ENCODE measurements at places on chromosomes 16 and 17. TPM values are rescaled to one million over a fixed set of nuclear protein-coding genes. Genes with fewer than 3 reads are reported as not detected.

SCNN1G gene
- polyA plus RNA-seq: 0.02 TPM

GRCh38 chr17:34201767-34202166 is 53.3 kb upstream of the CCL2 start:
- no peak overlapping the region for H3K4me3 ChIP-seq
- no peaks in the 10 kb centered on the region for H3K4me1 ChIP-seq
- no peak overlapping the region for H3K27ac ChIP-seq
- H3K36me3 ChIP-seq: no peaks in the 10 kb centered on the region
- H3K27me3 ChIP-seq: no peaks in the 10 kb centered on the region

TMEM231 gene
- 16.3 TPM for polyA plus RNA-seq

GRCh38 chr17:77203846-77204245 is 63.1 kb downstream of the SEC14L1 start:
- no peaks in the 10 kb centered on the region for H3K27me3 ChIP-seq
- no peaks in the 10 kb centered on the region for H3K4me1 ChIP-seq
- H3K4me3 ChIP-seq: no peak overlapping the region
- H3K27ac ChIP-seq: no peak overlapping the region

CCL3 gene
- 5.3 TPM for polyA plus RNA-seq

RNF112 gene
- 1.4 TPM for polyA plus RNA-seq

SLFN12 gene
- 4.4 TPM for polyA plus RNA-seq

DNA sequence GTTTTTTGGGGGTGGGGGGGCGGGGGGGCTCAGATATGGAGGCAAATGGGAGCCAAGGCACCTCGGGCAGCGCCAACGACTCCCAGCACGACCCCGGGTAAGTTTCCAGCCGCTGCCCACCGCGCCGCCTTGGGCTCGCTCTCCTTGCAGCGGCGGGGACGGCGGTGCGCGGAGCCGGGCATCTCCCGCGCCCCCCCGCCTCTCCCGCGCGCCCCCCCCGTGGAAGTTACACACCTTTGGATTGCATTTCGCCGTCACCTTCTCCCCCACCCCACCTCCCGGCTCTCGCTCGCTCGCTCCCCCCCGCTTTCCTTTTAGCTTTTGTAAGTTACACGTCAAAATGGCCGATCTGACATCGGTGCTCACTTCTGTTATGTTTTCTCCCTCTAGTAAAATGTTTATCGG is 387 bp downstream of the MSI2 start:
- H3K4me3 ChIP-seq: peak overlapping the region; percentile 95
- DNase-seq: peak; percentile 62
- no peaks in the 10 kb centered on the region for H3K36me3 ChIP-seq
- H3K4me1 ChIP-seq: peaks cover 11% of the 10 kb centered on the region

PRSS21 gene
- 0.53 TPM for polyA plus RNA-seq

SPAG5 gene
- polyA plus RNA-seq: 2.9 TPM

RNU2-1 gene
- not detected for polyA plus RNA-seq

TOB1 gene
- polyA plus RNA-seq: 49.3 TPM

DNA sequence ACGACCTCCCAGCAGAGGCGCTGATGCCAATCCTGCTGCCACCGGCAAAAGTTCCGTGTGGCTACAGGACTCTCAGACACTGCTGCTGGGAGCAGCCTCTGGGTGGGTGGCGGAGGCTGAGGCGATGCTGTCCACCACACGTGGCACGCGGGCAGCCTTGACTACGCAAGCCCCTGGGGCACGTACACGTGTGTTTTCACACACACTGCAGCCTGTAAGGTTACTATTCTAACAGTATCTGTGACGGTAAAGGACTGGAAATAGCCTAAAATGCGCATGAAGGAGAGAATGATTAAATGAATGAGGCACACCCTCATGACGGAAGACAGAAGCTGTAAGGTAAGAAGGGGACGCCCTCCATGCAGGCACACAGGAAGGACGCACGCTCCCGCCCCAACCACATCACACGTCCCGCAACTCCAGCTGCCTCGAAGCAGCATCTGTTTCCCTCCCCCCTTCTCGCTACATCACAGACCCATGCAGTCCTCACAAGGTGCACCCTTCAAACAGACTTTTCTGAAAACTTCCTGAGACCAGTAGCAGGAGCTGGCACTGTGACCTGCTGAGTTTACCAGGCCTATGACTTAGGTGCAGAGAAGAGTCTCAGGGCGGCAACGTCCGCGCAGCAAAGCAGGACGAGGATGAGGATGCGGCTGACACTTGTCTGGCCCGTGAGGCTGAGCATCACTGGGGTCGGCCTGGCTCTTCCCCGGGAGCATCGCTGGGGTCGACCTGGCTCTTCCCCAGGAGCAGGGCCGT is 28.7 kb upstream of the FASN start:
- H3K4me3 ChIP-seq: no peak overlapping the region
- no peaks in the 10 kb centered on the region for H3K27me3 ChIP-seq
- H3K27ac ChIP-seq: no peak overlapping the region
- no peaks in the 10 kb centered on the region for H3K4me1 ChIP-seq
- no peak for DNase-seq

GRCh38 chr16:85553436-85554113 is 59.5 kb upstream of the GSE1 start:
- H3K4me1 ChIP-seq: peaks cover 8% of the 10 kb centered on the region
- H3K4me3 ChIP-seq: peak overlapping the region; percentile 67
- H3K36me3 ChIP-seq: no peaks in the 10 kb centered on the region
- H3K27me3 ChIP-seq: no peaks in the 10 kb centered on the region
- peak; percentile 66 for DNase-seq

DNA sequence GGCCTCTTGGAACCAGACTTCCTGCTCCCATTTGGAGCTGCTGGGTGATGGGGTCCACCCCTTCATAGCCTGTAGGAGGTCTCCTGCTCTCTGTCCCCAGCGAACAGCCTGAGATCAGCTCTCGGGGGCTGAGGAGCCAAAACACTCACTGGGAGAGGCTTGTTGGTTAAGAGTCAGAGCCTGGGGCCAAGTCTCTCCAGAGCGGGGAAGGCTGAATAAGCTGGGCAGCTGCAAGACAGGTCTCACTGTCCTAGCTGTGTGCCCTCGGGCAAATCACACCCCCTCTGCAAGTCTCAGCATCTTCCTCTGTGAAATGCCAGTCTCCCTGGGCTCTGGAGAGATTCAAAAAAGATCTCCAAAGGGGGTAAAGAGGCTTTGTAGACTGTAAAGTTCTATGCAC is 174.6 kb downstream of the WSCD1 start:
- H3K36me3 ChIP-seq: no peaks in the 10 kb centered on the region
- H3K27ac ChIP-seq: no peak overlapping the region
- H3K4me3 ChIP-seq: no peak overlapping the region

HOXB7 gene
- polyA plus RNA-seq: 6.9 TPM

RND2 gene
- 2.7 TPM for polyA plus RNA-seq

CCT6B gene
- polyA plus RNA-seq: 1.7 TPM

- H3K4me3 ChIP-seq: no peak overlapping the region
- no peaks in the 10 kb centered on the region for H3K4me1 ChIP-seq
- no peak for DNase-seq
- no peaks in the 10 kb centered on the region for H3K27me3 ChIP-seq
Measured at GRCh38 chr17:31155208-31155810, 60.5 kb downstream of the NF1 start.

GRCh38 chr17:81482673-81483072 is 29.9 kb downstream of the ACTG1 start:
- no peak overlapping the region for H3K4me3 ChIP-seq
- H3K27me3 ChIP-seq: no peaks in the 10 kb centered on the region
- H3K27ac ChIP-seq: no peak overlapping the region
- H3K36me3 ChIP-seq: no peaks in the 10 kb centered on the region
- no peak for DNase-seq
- peaks cover 10% of the 10 kb centered on the region for H3K4me1 ChIP-seq

KRT25 gene
- not detected for polyA plus RNA-seq
